ENCODE measurements at places on chromosomes 2 and 18.

- DNase-seq, result no peak
Observed at GRCh38 chr2:23453836-23454460, 69.0 kb downstream of the KLHL29 start.

DNA sequence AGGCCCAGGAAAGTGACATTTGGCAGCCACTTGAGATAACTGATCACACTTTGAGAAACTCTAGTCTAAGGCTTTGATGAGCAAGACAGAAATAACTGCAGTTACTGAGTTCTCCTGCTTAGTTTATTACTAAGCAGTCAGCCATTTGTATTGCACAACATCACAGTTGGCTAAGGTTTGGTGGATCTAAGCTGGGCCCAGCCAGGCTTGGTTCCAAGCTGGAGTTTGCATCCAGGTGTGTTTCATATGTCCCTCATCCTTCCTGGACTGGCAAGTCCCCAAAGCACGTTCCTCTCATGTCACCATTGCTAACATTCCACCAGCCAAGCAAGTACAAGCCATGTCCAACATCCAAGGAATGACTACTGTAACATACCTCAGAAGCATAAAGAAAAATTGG is 71.3 kb upstream of the ZNF532 start:
- peak; percentile 28 for DNase-seq

GRCh38 chr2:9165625-9166024 is 41.0 kb upstream of the ASAP2 start:
- DNase-seq, result peak; percentile 66

DNA sequence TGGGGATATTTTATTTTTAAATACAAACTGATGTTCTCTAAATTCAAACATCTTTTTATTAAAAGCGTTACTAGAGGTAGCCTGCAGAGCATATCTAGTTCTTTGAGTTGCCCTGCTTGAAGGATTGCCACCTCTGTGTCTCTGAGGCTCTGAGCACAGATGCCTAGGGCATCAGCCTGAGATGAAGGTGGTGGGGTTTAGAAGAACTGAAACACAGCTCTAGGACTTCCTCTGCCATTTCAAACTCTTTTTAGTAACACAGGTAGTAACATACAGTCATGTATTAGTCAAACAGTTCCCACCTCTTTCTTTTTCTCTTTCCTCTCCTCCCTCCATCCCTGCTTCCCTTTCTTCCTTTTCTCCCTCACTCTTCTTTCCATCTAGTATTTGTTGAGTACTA is 57.6 kb downstream of the TTC21B start:
- DNase-seq, result no peak

DNA sequence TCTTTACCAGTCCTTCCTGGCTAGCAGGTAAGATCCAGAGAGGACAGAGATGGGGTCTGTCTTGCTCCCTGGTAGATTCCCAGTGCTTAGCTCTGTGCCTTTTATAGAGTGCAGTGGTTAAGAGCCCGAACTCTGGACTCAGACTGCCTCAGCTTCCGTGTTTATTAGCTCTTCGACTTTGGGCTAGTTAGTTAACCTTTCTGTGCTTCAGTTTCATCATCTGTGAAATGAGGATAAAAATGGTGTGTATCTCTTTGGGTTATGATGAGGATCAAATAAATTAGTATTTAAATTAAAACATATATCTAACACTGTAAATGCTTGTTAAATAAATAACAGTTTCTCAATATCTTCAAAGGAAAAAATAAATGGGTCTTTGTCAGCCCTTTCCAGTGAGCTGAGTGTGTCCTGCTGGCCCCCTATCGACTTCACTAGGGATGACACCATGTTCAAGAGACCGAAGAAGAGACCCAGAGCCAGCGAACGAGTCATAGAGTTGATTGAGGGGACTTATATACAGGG is 38.2 kb downstream of the CERS6 start:
- no peak for DNase-seq

GRCh38 chr2:225429717-225430116 is 30.2 kb downstream of the NYAP2 start:
- no peak for DNase-seq

- DNase-seq, result no peak
Observed at GRCh38 chr18:13611142-13611600, 115.2 kb downstream of the FAM210A start.

GRCh38 chr2:169828141-169828811 is 1.0 kb downstream of the UBR3 start:
- peak; percentile 45 for DNase-seq

- DNase-seq, result no peak
Observed at GRCh38 chr2:10985260-10985659, 73.5 kb downstream of the KCNF1 start.
